NCI-H524 treated with DMSO at 0.1 percent for 48 hours (cell line): ENCODE measurements at places on chromosomes 2 and 18.

DNA sequence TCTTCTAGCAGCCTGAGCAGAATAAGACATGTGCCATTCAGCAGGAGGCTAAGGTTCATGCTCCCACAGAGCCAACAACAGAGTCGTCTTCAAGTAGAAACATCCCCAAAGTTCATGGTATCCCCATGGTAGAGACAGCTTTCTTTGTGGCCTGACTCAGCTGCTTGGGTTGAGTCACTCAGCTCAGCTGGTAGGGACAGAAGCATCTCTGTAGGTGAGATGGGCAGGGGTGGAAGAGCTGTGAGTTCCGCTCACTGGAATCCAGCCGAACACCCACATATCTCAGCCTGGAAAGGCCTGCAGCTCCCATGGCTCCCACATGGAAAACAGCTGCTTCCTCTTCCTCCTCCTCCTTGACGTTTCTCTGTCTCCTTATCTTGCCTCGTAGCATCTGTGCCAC, 792.7 kb downstream of the RNF144A start:
- DNase-seq: no peak

DNA sequence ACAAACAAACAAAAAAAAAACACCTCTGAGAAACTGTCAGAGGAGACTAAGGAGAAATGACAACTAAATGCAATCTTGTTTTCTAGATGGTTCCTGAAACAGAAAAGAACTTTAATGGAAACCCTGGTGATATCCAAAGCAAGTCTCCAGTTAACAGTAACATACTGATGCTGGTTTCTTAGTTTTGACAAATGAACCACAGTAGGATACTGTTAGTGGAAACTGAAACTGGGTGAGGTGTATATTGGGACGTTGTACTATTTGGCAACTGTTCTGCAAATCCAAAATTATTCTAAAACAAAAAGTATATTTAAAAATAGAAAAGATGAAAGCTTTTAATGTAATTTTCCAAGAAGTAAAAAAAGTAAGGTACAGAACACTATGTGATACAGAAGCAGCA, 11.4 kb downstream of the SESTD1 start:
- DNase-seq: no peak

DNA sequence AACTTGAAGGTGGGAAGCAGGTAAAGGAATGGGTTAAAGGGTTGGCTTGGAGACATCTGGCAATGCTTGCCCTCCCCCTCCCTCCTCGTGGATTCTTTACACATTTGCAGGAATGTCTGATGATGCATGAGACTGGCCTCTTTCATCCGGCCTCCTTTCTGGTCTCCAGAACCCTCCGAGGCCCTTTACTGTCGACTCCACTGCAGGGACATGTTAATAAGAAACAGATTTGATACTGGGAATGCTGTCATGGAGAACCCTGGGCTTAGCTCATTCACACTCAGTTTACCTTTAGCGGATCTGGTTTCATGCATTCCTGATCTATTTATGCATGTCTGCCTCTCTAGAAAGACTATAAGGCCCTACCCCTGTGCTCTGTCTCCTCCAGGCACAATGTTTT, 238.7 kb downstream of the TGIF1 start:
- DNase-seq: no peak

DNA sequence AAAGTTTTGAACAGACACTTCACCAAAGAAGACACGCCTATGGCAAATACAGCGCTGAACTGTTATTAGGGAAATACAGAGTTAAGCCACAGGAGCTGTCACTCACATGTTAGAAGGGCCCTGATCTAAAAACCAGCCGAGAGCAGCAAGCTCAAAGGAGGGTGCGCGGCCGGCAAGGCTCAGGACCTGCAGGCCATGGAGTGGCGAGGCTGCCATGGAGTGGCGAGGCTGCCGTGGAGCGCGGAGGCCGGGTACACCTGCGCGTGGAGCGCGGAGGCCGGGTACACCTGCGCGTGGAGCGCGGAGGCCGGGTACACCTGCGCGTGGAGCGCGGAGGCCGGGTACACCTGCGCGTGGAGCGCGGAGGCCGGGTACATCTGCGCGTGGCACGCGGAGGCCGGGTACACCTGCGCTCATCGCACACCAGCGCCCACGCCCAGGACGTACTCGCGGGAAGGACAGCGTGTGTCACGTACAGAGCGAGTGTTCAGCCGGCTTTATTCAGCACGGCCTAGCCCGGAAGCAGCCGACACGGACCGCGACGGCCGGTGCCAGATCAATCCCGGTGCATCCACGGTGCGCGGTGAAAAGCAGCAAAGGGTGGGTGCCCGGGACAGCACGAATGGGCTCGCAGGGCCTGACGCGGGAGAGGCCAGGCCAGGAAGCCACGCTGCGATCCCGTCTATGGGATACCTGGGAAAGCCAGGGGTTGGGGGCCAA, 68.8 kb downstream of the SLC66A2 start:
- no peak for DNase-seq
